ENCODE measurements at places on chromosomes 3 and 15. TPM values are rescaled to one million over a fixed set of nuclear protein-coding genes. Genes with fewer than 3 reads are reported as not detected.

RAB6B gene
- 0.51 TPM for total RNA-seq

IGSF11 gene
- total RNA-seq = not detected

ATP8B4 gene
- 0.60 TPM for total RNA-seq

SPINK8 gene
- total RNA-seq = not detected

SPATA12 gene
- 1.6 TPM for total RNA-seq

- peak; percentile 51 for DNase-seq
Observed at GRCh38 chr3:189144645-189145044, 27.1 kb upstream of the TPRG1 start.

- DNase-seq = no peak
Observed at GRCh38 chr3:24151594-24151993, 206.5 kb downstream of the NR1D2 start.

- no peak for DNase-seq
Observed at GRCh38 chr3:107308716-107309115, 68.5 kb upstream of the CCDC54 start.

GRCh38 chr15:72199721-72200212 lies 2.2 kb upstream of the GRAMD2A start:
- DNase-seq = peak; percentile 70

DNA sequence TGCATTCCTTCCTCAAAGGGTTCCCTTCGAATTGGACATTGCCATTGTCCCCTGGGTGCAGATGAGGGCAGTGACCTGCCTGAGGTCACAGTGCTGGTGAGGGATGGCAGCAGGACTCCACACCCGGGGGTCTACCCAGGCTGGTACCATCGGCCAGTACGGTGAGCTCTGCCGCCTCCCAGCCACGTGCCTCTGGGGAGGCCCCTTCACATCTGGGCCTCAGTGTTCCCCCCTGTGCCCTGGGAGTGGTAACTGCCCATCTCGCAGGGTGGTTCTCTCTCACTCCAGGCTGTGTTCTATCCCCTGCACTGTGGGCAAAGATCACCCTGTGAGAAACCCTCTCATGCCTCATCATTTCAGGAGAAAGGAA lies 99.4 kb upstream of the IQSEC1 start:
- DNase-seq = no peak

DNA sequence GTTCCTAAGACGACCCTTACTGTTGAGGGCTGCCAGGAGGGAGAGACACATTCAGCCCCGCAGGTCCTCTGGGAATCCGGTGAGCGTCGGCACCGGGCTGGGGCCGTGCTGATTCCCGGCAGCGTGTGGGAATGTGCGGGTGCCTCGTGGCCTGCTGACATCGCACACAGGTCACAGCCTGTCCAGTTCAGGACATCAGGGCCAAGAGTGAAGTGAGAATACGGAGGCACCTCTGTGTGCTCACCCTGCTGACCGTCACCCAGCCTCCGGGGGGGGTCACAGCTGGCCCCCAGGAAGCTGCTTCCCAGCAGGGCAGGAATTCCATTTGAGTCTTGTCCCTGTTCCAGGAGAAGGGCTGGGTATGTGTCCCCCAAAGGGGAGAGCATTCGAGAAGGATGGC lies 53.6 kb downstream of the PGPEP1L start:
- no peak for DNase-seq

DNA sequence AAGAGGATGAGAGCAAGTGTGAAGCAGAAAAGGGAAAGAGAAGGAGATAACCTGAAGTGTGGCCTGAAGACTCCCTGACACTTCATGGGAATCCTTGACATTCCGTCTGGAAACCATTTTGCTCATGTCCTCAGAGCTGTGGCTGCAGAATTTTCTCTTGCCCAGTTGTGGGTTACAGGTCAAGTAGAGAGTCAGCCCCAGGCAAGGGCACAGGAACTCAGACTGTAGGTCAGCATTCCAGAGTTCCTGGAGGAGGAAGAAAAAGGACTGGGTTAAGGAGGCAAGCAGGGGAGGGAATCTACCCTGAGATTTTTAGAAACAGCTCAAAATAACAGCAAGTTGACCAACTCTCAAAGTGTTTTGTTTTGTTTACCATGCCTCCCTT lies 4.1 kb upstream of the THSD4 start:
- no peak for DNase-seq

DNA sequence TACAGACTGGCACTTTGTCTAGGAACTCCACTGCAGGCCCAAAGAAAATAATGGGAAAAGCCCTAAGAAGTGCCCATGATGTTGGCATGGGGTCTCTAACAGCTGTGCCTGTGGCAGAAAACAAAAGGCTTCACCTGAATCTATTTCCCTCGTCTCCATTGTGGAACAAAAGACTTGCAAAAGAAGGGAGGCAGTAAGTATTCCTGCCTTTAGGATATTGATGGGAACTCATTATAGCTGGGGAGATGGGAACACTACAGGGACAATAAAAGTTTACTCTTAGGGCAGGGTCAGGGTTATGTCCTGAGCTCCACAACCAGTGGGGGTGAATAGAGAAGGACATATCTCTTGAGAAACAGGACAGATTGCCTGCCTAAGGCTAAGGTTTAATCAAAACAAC lies 930.6 kb upstream of the EPHA6 start:
- DNase-seq = no peak

DNA sequence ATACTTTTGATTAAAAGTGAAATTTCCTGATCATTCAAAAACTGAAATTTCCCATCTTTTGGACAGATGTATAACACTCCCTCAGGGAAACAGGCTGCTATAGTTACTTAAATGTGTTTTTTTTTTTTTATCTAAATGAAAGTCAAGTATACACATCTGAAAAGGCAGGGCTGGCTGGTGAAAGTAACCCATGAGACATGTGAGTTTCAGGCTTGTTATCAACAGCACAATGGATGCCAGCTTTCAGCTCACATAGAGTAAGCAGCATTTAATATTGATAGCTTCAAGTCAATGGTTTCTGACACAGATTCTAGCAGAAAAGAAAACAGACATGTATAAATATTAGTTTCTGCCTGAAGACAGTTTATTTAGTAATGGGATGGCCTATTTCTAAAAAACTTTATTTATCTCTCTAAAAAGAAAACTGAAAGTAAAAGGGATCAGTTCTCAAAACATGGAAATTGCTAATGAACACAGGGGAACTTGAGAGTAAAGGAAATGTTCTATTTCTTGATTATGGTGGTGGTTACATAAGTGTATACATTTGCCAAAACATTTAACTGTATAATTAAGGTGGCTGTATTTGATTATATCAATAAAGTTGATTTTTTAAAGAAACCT lies 89.7 kb upstream of the CMC1 start:
- DNase-seq = no peak

- no peak for DNase-seq
Observed at GRCh38 chr3:183354874-183355273, 73.5 kb downstream of the MCF2L2 start.

- DNase-seq = no peak
Observed at GRCh38 chr3:13474776-13475303, 5.3 kb upstream of the HDAC11 start.

GRCh38 chr15:60766391-60767128 lies 287.6 kb upstream of the ICE2 start:
- DNase-seq = no peak

DNA sequence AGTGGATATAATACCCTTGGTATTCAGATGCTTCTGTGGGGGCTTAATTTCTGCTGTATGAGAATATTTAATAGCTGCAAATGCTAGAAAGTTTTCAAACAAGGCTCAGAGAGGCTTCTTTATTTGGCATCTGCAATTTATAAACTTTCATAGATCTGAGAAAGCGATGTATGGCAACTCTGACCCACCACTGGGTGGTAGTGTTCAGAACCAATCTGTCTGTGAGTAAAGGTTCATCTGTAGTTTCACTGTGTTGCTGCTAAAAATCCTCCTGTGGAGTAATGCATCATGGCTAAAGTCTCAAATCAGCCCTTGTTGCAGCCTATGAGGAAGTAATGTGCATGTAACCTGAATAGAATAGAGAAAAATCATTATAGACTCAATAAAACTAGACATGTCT lies 47.4 kb downstream of the CLSTN2 start:
- DNase-seq = no peak
